Heart left ventricle (tissue), 16 donors: ENCODE measurements at places on chromosomes 16 and 17. TPM values are rescaled to one million over a fixed set of nuclear protein-coding genes. Genes with fewer than 3 reads are reported as not detected.

- H3K4me1 ChIP-seq = no peaks in the 10 kb centered on the region
- H3K4me3 ChIP-seq = no peak overlapping the region
- H3K36me3 ChIP-seq = peaks cover 100% of the 10 kb centered on the region
- no peak overlapping the region for H3K27ac ChIP-seq
- no peaks in the 10 kb centered on the region for H3K27me3 ChIP-seq
These were observed 53.5 kb downstream of the TMC6 start for GRCh38 chr17:78075011-78075410.

- no peak for DNase-seq
- H3K27me3 ChIP-seq = peaks cover 9% of the 10 kb centered on the region
- no peak overlapping the region for H3K4me3 ChIP-seq
- H3K27ac ChIP-seq = no peak overlapping the region
- no peaks in the 10 kb centered on the region for H3K36me3 ChIP-seq
These were observed 4.8 kb downstream of the SOX8 start for GRCh38 chr16:986411-986810.

- H3K27me3 ChIP-seq = no peaks in the 10 kb centered on the region
- DNase-seq = no peak
- H3K36me3 ChIP-seq = no peaks in the 10 kb centered on the region
- no peak overlapping the region for H3K27ac ChIP-seq
- H3K4me3 ChIP-seq = no peak overlapping the region
- H3K4me1 ChIP-seq = no peaks in the 10 kb centered on the region
These were observed 14.4 kb downstream of the OR1A1 start for GRCh38 chr17:3221850-3222249.

- no peaks in the 10 kb centered on the region for H3K36me3 ChIP-seq
- H3K4me3 ChIP-seq = no peak overlapping the region
- DNase-seq = no peak
- no peaks in the 10 kb centered on the region for H3K4me1 ChIP-seq
- no peaks in the 10 kb centered on the region for H3K27me3 ChIP-seq
These were observed 123.5 kb downstream of the CBLN1 start for GRCh38 chr16:49158029-49158642.

DNA sequence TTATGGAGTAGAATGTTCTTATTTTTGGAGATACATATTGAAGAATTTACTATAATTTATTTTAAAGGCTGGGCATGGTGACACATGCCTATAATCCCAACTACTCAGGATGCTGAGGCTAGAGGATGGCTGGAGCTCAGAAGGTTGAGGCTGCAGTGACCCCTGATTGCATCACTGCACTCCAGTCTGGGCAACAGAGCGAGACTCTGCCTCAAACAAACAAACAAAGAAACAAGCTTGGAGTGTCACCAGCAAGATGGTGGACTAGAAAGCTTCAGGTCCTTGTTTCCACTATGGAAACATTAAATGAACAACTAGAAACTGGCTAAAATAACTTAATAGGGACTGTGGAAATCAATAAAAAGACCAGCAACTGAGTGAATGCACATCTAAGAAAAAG is 17.9 kb upstream of the GPT2 start:
- no peaks in the 10 kb centered on the region for H3K27me3 ChIP-seq
- no peaks in the 10 kb centered on the region for H3K36me3 ChIP-seq
- H3K27ac ChIP-seq = no peak overlapping the region
- H3K4me1 ChIP-seq = no peaks in the 10 kb centered on the region
- H3K4me3 ChIP-seq = no peak overlapping the region
- no peak for DNase-seq

GRCh38 chr17:75996665-75997590 is 3.7 kb upstream of the CDK3 start:
- H3K36me3 ChIP-seq = peaks cover 29% of the 10 kb centered on the region
- no peak overlapping the region for H3K27ac ChIP-seq
- peak; percentile 45 for DNase-seq
- no peaks in the 10 kb centered on the region for H3K27me3 ChIP-seq
- H3K4me1 ChIP-seq = no peaks in the 10 kb centered on the region

- H3K4me1 ChIP-seq = peaks cover 9% of the 10 kb centered on the region
- peaks cover 37% of the 10 kb centered on the region for H3K27me3 ChIP-seq
- no peaks in the 10 kb centered on the region for H3K36me3 ChIP-seq
- no peak overlapping the region for H3K4me3 ChIP-seq
- DNase-seq = no peak
- H3K27ac ChIP-seq = no peak overlapping the region
These were observed 3.5 kb downstream of the CACNG4 start for GRCh38 chr17:66967837-66968543.

DNA sequence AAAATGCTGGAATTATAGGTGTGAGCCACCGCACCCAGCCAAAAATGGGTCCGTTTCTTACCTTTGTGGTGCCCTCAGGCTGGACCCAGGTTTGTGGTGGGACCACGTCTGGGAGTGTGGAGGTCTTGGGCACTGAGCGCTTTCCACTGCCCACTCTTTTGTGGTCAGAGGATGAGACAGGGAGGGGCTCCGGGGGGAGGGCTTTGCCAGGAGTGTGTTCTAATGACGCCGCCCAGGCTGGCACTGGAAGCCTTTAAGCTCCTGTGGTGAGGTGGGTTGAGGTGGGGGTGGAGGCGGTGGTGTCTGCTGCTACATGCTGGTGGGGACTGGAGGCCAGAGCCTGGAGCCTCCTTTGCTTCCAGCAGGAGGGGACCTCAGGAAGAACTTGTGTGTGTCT is 12.8 kb upstream of the ADCY7 start:
- no peak overlapping the region for H3K27ac ChIP-seq
- H3K36me3 ChIP-seq = no peaks in the 10 kb centered on the region
- no peak overlapping the region for H3K4me3 ChIP-seq

TEKT5 gene
- polyA plus RNA-seq = not detected

CDRT15 gene
- polyA plus RNA-seq = not detected

MPP3 gene
- 45.4 TPM for polyA plus RNA-seq

SLFN14 gene
- not detected for polyA plus RNA-seq

MPO gene
- not detected for polyA plus RNA-seq

DCXR gene
- polyA plus RNA-seq = 246 TPM
